Stimulated activated CD4-positive, alpha-beta T cell treated with anti-CD3 and anti-CD28 coated beads, Interleukin-4, amount 100 ng/mL, for 24 hours (primary cell): ENCODE measurements at places on chromosomes 1 and 21.
A peak's percentile ranks its signal among the peaks of the same experiment; 100 is the strongest.

- DNase-seq, result no peak
Measured at GRCh38 chr1:47382399-47382983, 33.6 kb upstream of the FOXE3 start.

- no peak for DNase-seq
Measured at GRCh38 chr1:206812471-206812870, 40.2 kb upstream of the IL10 start.

- DNase-seq, result no peak
Measured at GRCh38 chr1:181129771-181130606, 41.5 kb downstream of the IER5 start.

GRCh38 chr1:15206418-15207030 is 40.5 kb upstream of the FHAD1 start:
- no peak for DNase-seq

DNA sequence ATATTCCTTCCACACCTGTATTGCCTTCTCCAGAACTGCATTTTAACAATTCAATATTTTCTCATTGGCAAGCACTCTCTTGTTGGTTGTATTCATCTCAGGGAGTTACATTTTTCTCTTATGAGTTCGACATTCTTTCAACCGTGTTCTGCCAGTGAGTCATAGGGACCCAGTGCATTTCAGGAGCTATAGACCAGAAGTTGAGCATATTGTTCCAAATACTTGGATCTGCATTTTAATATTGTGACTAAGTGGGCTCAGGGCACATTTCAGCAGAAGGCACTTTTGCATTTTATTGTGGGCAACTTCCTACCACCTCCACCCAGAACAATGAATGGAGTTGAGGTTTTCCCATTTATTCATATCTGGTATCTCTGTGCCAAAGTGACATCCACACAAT is 132.8 kb downstream of the TNFSF18 start:
- no peak for DNase-seq

DNA sequence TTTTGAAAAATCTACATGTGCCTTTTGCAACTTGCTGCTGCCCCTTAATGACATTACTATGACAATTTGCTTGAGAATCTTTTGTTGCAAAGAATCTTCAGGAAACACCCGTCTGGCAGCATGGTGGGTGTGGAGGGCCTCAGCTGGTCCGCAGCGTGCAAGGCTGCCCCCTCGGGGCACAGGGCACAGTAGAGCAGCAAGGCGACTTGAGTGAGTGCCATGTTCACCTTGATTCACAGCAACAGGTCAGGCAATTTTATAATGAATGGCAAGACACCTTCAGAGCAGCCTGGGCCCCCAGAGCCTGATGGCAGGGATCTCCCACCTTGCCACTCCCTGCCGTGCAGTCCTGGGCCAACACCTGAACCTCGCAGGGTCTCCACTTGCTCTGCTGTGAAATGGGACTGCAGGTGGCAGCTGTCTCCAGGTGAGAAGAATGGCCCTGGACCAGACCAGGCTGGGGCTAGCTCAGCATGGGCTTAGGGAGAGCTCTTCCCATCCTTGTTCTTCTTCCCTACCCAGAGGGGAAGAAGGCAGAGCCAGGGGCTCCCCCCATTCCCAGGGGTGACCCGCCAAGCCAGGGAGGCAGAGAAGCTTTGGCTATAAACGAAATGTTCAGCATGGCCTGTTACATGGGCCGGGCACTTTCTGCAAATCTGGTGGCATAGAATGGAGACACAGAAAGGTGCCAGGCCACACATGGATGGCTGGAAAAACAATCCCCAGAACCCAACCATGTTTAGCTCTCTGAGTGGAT is 34.5 kb upstream of the ACTRT2 start:
- no peak for DNase-seq

GRCh38 chr1:153251087-153251486 is 8.4 kb upstream of the LORICRIN start:
- DNase-seq, result no peak

DNA sequence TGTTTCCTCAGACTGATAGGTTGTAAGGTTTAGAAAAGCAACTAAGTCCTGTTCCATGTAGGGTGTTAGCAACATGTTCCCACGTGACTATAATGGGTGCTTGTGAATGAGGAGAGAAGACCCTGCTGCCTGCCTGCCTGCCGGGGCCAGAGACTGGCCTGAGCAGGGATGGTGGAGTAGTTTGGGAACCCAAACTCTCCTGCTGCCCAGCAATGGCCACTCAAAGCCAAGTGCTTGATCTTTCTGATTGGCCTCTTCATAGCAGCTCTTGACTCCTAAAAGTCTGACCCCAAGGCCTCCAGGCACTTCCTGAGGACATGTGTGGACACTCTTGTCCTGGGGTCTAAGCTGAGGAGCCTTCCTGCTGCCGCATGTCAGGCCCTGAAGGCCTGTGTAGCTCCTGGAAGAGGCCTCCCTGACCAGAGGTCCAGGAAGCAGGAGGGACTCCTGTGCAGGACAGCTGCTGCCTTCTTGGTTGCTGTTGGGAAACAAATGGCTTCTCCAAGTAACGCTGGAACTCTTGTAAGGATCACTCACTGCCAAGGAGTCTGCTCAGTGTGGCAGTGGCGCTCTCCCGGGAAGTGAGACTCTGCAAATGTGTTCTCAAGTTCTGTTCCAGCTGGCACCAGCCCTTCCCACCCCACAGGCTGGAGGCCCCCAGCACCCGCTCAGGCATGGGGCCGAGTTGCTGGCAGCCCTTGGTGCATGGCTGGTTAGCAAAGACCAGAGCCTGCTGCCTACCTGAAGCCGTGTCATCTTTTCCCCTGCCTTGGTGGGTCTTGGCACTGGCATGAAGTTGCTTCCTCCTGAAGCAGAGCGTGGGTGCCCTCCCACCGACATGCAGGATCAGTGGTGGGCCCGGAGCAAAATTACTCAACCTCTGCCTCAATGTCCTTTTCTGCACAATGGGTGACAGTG is 35.5 kb downstream of the MAN1C1 start:
- DNase-seq, result no peak

DNA sequence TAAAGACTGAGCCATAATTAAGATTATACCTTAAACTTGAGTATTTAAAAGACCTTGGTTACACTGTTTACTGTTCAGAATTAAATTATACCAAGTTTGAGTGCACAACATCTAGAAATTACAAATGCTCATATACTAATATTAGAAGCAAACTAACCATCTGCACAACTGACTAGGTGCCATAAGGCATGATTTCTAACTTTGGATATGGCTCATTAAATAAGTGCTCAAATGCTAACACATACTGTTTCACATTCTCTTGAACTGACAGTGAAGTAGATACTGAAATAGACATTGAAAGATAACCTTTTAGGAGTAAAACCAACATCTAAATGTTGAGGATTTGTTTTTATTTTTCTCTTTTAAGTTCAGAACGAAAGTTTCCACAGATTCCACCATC is 74.1 kb downstream of the PRKAA2 start:
- DNase-seq, result no peak

- no peak for DNase-seq
Measured at GRCh38 chr1:224607188-224608148, 8.6 kb upstream of the CNIH3 start.

DNA sequence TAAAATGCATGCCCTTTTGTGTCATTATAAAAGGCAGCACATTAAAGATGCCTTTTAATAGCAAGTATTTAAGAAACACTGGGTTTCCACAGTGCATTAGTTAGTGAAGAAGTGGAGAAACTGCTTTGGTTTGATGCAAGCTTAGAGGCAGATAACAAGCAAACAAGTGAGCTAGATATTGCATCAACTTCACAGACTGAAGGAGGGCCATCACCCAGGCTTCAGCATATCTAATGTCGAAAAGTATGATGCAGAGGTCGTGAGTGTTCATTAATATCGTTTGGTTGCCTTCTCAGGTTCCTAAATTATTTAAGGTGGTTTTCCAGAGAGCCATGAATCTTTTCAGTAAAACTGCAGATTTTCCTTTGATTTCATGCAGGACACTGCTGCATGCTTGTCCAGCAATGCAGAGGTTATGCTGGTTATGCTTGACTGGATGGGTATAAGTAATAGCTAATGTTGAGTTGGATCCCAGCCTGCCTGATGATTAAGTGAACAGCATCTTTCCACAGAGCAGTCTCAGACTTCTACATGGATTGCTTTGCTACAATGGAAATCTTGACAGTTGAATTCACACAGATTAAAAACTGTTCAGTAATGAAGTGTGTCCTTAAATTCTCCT is 69.7 kb upstream of the IPO9 start:
- no peak for DNase-seq

DNA sequence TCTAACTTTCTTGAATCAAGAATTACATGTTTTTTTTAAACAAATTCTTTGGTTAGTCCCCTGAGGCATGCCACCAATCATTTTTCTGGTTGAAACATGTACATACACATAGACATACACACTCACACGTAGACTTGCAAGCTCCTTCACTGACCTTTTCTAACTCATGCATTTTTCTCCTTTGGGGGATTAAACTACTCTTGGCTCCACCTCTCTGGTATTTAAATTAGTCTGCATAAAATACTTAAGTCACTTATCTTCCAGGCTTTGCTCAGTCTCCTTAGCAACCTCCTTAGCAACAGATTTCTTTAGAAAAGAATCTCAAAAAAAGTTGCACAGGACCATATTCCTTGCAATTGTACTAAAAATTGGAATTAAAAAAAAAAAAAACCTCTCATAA is 440.9 kb upstream of the LRRC7 start:
- DNase-seq, result no peak

DNA sequence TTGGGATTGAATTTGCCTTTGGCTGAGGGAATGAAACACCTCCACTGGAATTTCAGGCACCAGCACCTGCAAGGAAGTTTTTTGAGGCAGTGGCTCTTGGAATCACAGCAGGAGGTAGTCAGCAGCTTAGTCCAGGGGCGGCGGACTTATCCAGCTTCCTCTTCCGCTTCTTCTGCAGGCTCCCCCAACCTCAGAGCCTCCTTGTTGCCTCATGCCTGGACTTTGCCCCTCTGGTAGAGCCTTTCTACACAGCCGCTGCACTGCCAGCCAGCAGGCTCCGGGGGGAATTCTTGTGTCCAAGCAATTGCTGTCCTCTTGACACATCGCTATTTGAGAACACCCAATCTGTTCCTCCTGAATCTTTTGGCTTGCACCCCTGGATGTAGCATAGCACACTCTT is 4.4 kb upstream of the RHEX start:
- no peak for DNase-seq

DNA sequence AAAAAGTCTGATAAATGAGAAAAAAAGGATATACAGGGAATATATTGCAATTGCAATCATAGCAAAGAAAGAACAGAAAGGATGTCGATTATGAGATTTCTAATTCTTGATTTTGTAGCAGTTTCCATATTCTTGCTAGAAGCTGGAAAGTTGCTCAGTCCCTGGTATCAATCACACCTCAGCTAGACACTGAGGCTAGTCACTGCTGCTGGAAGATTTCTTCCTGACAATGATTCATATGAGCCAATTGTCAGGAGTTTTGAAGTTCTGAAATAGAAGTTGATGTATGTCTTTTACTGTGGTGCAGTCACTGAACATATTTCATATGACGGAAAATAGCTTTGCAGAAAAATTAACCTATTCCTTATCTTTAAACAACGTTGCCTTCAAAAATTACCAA is 208.4 kb upstream of the C1orf105 start:
- DNase-seq, result no peak

DNA sequence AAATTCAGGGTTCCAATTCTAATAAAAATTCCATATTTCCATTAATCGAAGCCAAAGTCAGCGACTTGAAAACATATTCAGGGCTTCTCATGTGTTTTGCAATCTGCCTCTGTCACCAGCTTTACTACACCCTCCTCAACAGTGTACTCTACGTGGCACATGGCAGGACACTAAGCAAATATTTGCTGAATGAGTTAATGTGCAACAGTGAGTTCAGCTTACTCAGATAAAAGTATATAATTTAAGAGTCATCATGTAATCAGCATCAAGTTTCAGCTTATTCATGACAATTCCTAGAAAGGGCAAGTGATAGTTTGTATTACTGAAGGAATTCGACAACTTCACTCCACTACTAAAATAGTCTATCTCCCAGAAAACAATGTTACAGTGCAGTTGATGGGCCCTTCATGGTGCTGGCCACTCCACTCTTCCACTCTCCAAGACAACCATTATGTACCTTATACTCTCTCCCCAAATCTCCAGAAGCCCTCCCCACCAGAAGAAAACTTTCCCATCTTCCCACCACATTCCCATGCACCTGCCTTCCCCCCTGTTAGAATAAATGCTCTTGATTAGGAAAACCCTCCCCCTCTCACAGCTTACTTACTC is 97.3 kb downstream of the TTLL7 start:
- no peak for DNase-seq

GRCh38 chr1:33470495-33471012 is 1.9 kb upstream of the ZSCAN20 start:
- peak; percentile 54 for DNase-seq

GRCh38 chr1:117067533-117068370 is 7.6 kb downstream of the TTF2 start:
- peak; percentile 57 for DNase-seq

DNA sequence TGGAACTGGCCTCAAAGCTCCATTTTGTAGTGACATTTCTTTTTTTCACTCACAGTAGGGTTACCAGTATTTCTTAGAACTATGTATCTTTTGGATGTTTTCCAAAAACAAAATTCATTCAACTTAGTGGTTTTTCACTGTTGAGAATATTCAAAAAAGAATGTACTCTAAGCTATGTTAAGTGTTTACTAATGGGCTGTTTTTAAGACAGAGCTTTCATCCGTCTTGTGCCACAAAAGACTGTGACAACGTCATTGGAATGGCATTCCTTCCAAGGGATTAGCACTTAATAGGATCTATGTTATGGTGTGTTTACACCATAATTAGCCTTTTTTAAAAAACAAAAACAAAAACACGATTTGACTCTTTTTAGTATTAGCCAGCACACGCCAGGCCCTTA is 66.8 kb downstream of the TTC3 start:
- DNase-seq, result no peak

GRCh38 chr1:155141749-155142148 is 1.4 kb upstream of the DPM3 start:
- DNase-seq, result no peak

DNA sequence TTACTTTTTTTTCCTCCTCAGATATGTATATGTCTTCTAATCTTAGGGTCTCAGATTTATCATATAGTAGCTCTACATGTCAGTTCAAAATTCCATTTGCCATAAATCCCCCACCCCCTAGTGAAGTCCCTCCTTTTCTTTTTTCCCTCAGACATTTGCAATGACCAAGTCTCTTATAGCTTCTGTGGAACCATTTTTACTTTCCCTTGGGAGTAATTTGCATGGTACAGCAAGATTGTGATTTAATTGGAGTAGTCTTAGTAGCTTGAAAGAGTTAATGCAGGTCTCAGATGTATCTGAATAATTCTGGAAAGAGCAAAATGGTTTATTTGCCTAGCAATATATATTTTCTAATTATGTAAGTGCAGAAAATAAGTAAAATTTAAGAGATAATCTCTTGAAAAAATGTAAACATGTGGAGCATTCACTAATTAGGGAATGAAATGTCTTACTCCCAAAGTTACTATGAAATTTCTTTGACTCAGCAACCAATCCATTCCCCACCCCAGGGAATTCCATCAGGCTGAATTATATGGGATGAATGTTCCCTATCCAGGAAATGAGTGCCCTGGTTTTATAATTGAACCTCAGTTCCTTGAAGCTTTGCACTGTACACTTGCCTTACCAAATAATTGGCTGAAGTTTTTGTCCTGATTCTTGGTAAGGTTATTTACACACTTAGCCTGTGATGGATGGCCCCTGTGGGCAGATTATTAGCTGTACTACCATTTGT is 267.0 kb downstream of the DNM3 start:
- DNase-seq, result no peak
